ENCODE measurements at places on chromosomes 13 and 19.

- no peak for DNase-seq
Observed at GRCh38 chr19:13104848-13105711, 2.4 kb upstream of the LYL1 start.

DNA sequence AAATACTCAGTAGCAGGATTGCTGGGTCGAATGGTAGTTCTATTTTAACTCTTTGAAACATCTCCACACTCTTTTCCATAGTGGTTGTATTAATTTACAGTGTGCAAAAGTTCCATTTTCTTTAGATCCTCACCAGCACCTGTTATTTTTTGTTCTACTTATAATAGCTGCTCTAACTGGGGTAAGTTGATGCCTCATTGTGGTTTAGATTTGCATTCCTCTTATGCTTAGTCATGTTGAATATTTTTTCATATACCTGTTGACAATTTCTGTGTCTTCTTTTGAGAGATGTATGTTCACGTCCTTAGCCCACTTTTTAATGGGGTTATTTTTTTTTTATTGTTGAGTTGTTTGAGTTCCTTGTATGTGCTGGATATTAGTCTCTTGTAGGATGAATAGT lies 144.6 kb downstream of the NBEA start:
- no peak for DNase-seq

- no peak for DNase-seq
Observed at GRCh38 chr19:29547981-29548380, 22.2 kb downstream of the VSTM2B start.

DNA sequence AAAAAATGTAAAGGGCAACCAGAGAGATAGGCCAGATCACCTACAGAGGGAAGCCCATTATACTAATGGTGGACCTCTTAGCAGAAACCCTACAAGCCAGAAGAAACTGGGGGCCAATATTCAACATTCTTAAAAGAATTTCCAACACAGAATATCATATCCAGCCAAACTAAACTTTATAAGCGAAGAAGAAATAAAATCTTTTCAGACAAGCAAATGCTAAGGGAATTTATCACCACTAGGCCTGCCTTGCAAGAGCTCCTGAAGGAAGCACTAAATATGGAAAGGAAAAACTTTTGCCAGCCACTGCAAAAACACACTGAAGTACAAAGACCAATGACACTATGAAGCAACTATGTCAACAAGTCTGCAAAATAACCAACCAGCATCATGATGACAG lies 28.4 kb downstream of the VSTM2B start:
- no peak for DNase-seq

DNA sequence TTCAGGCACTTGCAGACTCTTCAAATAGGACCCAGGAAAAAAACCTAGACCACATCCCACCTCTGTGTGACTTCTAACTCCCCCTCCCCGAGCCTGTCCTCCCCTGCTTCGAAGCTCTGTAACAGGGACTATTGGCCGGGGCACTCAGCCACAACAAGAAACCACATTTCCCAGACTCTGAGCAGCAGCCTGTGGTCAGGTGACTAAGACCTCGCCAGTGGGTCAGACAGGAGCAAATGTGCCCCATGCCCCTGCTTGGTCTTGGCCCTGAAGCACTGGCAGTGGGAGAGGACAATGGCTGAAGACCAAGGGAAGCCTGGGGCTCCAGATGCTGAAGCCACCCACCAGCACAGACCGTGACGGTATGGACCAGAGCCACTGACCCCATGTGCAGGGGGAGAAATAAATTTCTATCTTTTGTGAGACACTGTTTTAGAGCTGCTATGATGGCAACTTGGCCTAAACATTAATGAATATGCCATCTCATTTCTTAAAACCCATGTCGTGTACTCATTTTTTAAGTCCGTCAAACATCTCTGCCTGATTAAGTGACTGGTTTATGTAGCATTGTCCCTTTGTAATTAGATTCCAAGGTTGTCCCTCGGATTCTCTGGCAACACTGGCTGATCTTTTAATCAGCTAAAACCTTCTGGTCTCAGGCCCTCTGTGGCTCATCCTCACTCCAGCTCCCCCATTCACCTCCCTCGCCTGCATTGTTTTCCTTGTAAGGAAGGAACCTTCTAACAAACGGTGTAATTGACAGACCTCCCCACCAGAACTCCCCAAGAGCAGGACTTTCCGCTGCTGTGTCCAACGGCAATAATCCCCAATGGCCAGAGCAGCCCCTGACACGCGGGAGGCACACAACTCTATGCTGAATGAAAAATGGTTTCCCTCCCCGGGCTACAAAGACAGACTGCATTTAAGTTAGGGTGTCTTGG lies 98.4 kb downstream of the STK24 start:
- peak; percentile 36 for DNase-seq

DNA sequence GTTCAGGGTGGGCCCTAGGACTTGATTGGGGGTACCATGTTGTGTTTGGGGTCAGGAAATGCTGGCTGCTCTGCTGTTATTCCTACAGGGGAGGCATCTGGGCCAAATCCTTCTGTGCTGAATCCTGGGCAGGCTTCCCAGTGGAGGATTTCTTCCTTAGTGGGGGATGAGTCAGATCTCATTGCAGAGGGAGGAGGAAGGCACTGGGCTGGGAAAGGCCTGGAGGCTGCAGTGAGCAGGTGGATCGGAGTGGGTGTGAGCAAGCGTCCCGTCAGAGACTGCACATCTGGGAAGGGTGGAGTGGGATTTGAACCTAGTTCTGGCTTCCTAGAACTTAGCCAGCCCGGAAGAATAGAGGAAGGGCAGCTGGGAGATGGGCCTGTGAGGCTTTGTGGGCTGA lies 11.5 kb downstream of the CCDC124 start:
- no peak for DNase-seq

All from stimulated activated CD8-positive, alpha-beta memory T cell treated with anti-CD3 and anti-CD28 coated beads, Interleukin-2, amount 100 ng/mL, for 48 hours (primary cell).